Neural crest cell (in vitro differentiated cells): ENCODE measurements at places on chromosomes 7 and 10.

DNA sequence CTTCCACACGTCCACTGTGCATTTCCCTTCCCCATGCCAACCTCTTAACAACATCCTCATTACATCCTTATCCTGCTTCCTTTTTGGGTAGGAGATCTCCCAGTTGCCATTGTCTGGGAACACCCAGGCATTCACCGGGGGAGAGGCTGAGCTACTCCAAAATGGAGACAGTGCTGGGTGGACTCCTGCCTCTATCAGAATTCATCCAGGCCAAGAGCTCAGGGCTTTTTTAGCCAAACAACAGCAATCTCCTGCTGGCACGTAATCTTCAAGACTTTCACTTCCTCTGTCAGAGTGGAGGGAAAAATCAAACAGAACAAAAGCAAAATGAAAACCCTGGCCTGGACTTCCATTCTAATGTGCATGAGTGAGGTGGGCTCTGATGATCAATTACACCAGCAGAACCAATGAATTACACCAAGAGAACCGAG, 245.0 kb downstream of the PRPF18 start:
- no peak for DNase-seq

DNA sequence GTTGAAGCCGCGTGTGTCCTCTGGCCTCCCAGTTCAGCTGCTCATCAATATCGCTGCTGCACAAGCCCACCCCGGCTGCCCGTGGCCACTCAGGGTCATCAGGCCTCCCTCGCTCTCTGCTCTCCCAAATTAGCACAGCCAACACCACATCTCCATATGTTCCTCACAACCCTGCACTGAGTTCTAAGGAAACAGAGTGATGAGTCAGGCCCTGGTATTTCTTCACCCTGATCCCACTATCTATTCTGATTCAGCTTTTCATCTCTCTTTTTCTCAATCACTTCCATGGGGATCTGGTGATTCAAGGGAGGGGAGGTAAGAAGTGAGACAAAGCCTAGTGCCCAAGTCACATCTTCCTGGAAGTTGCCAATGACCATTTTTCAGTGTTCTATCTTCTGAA, 23.8 kb downstream of the CYTH3 start:
- no peak for DNase-seq

GRCh38 chr10:115566867-115567266, 473.7 kb downstream of the ATRNL1 start:
- no peak for DNase-seq

DNA sequence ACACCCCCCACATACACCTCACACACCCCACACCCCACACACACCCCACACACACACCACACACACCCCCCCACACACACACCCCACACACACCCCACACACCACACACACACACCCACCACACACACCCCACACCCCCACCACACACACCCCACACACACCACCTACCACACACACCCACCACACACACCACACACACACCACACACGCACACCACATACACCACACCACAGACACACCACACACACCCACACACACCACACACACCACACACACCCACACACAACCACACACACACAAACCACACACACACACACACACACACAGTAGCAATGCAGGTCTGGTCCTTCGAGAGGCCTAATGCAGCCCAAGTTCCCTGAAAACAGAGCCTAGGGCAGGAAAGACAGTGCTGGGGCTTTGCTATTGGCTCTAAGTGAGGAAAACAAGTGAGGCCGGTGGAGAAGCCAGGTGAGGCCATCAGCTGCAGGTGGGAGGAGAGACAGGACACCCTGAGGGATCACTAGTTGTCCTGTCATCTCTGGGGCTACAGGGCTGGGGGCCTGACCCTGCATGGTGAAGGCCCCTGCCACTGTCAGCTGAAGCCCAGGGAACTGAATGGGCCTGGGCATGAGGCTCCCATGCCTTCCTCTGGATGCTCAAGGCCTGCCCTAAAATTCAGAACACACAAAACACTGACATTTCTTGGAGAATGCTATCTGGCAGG, 92.6 kb downstream of the CYTH3 start:
- no peak for DNase-seq

GRCh38 chr10:99539820-99540219, 7.1 kb downstream of the NKX2-3 start:
- DNase-seq = no peak
